Esophagus squamous epithelium (tissue), 5 donors: ENCODE measurements at places on chromosomes 2 and 18. TPM values are rescaled to one million over a fixed set of nuclear protein-coding genes. Genes with fewer than 3 reads are reported as not detected.

CD207 gene
- not detected for total RNA-seq

CSRNP3 gene
- total RNA-seq = 0.91 TPM

RAX gene
- not detected for total RNA-seq

ABCG8 gene
- total RNA-seq = not detected

ATG9A gene
- total RNA-seq = 46.7 TPM

THSD7B gene
- 0.95 TPM for total RNA-seq

ARMC9 gene
- total RNA-seq = 3.0 TPM

GATA6 gene
- total RNA-seq = 0.08 TPM

BMPR2 gene
- total RNA-seq = 24.8 TPM

DPY30 gene
- 58.2 TPM for total RNA-seq

GALNT13 gene
- 0.11 TPM for total RNA-seq

MREG gene
- 71.2 TPM for total RNA-seq

MOGAT1 gene
- total RNA-seq = not detected

C2orf15 gene
- 1.2 TPM for total RNA-seq

NYAP2 gene
- 0.18 TPM for total RNA-seq

DSG1 gene
- 10.5 TPM for total RNA-seq
